ENCODE measurements at places on chromosomes 16 and 17.

- DNase-seq, result no peak
Measured at GRCh38 chr17:49616086-49616485, 40.4 kb downstream of the NXPH3 start.

DNA sequence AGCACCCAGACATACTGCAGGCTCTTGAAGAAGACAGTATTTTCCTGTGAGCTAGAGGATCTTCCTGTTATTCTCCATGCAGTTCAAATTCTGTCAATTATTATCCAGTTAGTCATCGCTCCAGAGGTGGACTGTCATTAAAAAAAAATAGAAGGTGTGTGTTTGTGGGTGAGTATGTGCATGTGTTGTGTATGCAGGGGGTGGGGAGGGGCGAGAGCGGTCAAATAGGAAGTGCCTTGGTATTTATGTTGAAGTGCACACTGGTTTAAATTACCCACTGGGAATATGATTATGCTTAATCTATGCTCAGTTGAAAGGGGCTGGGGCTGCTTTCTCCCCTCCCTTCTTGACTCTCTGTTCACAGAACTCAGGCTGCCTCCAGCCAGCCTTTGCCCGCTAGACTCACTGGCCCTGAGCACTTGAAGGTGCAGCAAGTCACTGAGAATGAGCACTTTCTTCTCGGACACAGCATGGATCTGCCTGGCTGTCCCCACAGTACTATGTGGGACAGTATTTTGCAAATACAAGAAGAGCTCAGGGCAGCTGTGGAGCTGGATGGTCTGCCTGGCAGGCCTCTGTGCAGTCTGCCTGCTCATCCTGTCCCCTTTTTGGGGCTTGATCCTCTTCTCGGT, at the start of gene HSD17B2:
Gene HSD17B2, plus strand, starts transcription at position 273 of the 632 bp plus-strand sequence. Its CDS starts 172 bp downstream, at position 445.
- no peak for DNase-seq

DNA sequence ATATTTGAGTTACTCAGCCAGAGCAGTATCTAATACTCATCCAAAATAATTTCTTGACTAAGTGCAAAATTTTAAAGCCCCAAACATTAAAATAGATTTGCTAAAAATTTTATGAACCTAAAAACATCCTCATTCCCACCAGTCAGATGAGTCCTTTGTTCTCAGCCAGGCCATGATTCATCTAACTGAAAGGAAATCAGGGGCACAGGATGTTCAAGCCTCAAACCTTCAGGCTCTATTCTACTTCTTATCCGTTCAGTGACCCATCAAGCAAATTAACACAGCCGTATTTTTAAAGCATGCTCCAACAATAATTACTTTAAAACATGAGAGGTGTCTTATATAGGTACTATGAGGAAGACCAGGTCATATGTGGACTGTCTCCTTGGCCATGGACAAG, 176.5 kb upstream of the MON1B start:
- DNase-seq, result no peak

DNA sequence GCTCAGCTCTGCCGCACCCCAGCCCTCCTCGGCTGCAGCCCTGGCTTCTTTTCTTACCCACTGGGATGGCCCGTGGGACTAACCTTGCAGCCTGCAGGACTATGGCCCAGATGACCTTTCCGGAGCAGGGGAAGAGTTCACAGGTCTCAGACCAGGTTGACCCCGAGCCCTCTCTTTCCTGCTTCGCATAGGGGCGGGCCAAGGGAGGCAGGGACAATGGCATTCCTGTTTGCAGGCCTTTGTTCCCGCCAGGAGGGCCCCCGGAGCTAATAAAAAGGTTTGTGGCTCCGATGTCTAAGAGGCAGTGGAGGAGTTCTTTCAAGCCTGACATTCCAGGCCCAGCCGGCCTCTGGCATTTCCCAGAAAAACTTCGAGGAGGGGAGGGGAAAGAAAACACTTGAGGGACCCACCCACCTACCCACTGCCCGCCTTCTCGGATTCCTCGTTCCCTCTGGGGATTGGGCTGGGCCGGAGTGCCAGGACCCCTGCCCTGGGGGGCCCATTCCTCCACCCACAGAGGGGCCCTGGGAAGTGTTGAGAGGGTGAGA, 5.8 kb upstream of the SOCS3 start:
- DNase-seq, result peak; percentile 85

DNA sequence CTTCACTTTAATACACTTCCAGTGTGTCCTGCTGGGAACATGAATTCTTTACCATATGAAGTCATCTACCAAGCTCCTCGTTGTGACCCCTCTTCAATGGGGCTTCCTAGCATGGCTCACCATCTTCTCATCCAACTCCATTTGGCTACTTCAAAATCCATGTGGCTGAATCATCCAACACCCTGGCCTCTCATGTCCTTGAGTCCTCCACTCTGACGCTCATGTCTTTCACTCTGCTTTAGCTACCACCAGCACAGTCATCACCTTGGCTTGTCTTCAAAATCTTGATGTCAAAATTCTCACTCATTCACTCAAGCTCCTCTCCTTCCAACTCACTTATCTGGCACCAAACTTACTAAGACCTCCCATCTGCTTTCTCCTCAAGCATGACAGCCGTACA, 35.8 kb downstream of the AMFR start:
- DNase-seq, result no peak

DNA sequence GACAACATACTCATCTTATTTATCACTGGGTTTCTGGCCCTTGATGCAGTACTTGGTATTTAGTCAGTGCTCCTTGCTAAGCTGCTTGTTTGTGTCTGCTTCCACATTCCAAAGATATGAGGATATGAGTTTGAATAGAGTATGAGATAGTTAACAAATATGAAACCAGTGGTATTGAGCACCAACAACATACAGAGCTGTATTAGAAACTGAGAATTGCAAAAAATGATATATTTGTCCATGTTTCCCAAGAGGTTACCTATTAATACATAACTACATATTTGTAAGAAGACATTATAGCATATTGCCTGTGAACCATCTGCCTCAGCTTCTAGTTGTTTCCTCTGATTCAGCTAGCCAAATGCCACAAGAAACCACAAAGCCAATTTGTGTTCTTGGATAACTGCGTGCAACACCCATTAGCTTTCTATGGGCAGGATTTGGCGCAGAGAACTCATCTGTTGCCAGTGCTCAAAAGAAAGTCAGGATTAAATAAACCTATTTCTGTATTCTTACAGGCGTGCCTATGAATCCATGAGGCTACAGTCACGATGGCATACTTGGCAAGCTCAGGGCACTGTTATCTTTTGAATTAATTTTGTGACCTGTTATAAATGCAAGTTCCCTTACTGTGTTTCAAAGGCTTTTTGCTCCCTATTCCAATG, 194.4 kb downstream of the MAP2K6 start:
- no peak for DNase-seq

DNA sequence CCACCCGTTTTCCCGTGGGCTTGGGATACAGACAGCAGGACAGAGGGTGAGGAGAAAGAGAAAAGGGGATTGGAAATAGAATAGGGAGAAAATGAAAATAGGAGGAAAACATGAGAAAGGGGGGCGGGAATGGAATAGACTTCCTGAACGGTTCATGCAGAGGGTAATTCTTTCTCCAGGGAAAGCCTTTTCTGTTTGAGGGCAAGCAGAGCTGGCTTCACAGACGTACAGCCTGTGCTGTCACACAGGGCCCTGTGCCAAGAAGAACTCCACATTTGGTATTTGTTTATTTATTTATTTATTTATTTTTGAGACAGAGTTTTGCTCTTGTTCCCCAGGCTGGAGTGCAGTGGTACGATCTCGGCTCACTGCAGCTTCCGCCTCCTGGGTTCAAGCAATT, 12.0 kb downstream of the MILR1 start:
- no peak for DNase-seq

DNA sequence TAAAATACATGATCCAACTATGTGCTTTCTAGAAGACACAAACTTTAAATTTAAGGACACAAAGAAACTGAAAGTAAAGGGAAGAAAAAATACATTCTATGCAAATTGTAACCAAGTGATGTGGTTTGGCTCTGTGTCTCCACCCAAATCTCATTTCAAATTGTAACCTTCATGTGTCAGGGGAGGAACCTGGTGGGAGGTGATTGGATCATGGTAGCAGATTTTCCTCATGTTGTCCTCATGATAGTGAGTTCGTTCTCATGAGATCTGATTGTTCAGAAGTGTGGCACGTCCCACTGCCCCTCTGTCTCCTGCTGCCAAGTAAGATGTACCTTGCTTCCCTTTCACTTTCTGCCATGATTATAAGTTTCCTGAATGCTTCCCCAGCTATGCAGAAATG, 15.0 kb downstream of the OR1A1 start:
- DNase-seq, result no peak

DNA sequence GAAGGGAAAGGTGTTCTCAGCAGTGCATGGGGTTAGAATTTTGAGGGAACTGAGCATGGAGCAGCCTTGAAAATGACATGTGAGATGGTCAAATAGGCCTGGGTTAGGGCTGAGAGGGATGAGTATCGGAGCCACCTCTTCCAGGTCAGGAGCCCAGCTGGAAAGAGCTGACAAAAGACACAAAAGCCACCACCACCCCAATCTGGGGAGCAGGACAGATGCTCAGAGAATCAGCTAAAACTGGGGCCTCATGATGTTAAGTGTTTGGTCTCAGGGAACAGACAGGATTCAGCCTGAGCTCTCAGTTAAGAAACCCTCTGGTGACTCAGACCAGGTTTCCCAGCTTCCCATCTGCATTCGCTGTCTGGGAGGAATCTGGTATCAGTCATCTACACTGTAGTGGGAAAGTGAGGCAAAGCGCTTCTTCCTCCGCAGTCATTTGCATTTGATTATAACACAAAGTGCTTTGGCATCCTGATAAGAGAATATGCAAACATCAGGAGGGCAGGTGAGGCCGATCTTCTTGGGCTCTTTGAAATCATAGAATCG, 2.6 kb downstream of the WNT9B start:
- DNase-seq, result no peak

- peak; percentile 94 for DNase-seq
Measured at GRCh38 chr16:88527186-88527936, 42.8 kb upstream of the ZC3H18 start.

DNA sequence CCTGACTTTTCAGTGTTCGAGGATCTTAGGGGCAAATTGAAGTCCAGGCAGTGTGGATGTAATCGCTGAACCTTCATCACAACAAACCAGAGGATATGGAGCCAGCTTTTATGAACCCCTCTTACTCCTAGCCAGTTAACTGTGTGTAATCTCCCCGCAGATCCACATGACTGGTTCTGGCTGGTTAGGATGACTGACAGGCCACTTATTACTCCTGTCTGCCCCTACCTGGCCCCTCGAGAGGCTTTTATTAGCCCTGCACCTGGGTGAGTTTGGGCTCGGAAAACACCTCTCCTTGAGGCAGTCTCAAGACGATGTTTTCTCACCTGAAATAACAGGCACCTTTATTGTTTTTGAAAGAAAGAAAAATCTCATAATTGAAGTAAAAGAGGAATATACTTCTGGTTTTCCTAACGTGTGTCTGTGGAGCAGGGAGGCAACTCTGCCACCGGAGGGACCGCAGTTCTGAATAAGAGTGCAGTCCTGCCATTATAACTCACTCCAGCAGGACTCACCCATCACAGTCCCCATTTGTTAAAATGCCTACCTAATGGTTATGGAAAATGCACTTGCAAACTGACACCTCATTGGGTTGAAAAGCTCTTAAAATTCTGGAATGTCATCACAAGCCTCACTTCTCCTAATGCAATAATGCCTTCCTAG, 291.9 kb upstream of the N4BP1 start:
- DNase-seq, result no peak

- no peak for DNase-seq
Measured at GRCh38 chr16:2709588-2709984, 10.4 kb downstream of the PRSS27 start.

DNA sequence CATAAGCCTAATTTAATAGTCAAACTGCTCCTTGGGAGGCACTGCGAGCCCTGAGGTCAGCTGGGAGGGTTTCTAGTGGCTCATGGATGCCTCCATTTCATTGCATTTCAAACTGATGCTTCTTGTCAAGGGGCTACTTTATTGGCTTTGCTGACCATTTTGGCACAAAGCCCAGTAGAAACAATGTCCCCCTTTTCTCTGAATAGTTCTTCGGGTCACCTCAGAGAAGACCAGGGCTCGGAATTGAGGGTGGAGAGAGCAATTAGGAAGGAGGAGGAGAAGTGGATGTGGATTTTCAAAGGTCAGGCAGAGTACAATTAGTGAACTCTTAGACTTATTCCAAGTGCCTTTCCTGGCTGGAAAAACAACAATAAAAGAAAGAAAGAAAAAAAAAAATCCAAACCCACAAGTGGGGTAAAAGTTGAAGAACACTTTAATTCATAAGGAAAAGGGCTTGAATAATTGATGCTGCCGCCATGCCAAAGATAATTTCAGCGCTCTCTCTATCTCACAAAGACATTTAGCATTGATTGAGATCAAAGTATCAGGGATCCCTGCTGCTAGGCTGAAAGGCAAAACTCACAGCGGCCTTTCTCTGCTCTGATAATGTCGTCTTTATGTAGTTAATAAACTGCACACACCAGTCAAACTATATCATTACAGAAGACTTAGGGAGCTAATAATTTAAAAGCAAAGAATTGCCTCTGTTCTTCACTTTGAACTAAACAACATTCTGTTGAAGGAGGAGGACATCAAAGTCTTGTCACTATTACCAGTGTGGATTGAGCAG, 122.7 kb downstream of the RGS9 start:
- DNase-seq, result no peak

DNA sequence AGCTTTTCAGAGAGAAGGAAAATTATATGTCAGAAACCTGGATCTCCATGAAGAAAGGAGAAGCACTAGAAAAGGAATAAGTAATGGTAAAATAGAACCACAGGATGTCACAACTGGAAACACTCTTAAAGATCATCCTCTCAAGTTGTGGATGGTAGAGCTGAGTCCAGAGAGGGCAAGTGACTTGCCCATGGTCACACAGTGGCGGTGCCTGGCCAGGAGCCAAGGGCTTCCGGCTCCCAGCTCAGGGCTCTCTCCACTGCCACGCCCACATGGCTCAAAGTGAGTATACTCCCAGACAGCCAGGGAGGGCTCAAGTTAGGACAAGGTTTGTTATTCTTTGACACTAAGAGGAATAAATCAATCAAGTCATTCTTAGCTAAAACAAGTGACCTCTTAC, 159.8 kb downstream of the COPRS start:
- DNase-seq, result no peak

DNA sequence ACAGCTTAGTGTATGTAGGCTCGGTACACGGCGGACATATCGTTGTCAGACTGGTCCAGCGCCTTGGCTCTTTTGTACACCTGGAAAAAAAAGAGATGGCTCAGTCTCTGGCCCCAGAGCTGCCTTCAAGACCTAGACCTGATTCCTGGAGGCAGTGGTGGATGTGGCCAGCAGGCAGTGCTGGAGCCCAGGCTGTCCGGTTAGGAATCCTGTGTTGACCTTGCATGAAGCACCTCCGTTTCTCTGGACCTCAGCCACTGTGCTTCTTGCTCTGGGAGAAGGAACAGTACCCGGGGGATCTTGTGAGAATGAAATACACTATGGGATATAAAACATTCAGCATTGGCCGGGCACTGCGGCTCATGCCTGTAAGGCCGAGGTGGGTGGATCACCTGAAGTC, 2.8 kb upstream of the ROGDI start:
- no peak for DNase-seq

- no peak for DNase-seq
Measured at GRCh38 chr17:81200695-81201580, 21.8 kb downstream of the CEP131 start.
